ENCODE measurements at places on chromosomes 6 and 20. TPM values are rescaled to one million over a fixed set of nuclear protein-coding genes. Genes with fewer than 3 reads are reported as not detected.

Gene C2
- total RNA-seq, result 18.2 TPM

DNA sequence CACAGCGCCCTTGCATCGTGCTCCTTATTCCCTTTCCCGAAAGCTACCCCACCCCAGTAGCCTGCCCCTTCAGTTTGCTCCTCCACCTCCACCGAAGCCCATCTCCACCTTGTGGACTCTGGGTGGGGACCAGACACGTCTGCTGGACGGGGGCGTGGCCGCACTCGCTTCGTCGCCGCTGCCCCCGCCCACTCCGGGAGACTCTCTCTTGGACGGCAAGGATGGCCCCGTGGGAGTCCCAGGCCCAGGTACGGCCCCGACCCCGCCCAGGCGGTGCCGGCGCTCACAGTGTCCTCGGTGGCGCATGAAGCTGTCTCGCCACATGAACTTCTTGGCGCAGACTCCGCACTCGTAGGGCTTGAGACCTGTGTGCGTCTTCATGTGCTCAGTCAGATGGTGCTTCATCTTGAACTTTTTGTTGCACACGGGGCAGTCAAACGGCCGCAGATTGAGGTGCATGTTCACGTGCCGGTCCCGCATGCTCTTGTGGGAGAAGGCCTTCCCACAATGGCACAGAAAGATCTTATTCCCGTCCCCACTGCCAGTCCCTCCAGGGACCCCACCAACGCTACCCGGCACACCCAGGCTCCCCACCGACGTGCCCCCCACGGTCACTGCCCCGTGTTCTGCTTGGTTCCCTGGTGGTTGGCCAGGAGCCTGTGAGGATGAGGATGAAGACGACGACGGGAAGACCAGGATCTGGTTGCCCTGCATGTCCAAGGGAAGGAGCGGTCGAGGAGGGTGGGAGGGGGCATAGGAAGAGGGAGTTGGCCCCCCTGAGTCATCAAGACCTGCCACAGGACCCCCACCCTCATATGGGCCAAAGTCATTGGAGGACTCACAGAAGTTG lies 1.3 kb upstream of the TAPBP start:
- peak; percentile 87 for DNase-seq

- no peak for DNase-seq
Measured at GRCh38 chr20:11457488-11457887, 460.2 kb upstream of the BTBD3 start.

DNA sequence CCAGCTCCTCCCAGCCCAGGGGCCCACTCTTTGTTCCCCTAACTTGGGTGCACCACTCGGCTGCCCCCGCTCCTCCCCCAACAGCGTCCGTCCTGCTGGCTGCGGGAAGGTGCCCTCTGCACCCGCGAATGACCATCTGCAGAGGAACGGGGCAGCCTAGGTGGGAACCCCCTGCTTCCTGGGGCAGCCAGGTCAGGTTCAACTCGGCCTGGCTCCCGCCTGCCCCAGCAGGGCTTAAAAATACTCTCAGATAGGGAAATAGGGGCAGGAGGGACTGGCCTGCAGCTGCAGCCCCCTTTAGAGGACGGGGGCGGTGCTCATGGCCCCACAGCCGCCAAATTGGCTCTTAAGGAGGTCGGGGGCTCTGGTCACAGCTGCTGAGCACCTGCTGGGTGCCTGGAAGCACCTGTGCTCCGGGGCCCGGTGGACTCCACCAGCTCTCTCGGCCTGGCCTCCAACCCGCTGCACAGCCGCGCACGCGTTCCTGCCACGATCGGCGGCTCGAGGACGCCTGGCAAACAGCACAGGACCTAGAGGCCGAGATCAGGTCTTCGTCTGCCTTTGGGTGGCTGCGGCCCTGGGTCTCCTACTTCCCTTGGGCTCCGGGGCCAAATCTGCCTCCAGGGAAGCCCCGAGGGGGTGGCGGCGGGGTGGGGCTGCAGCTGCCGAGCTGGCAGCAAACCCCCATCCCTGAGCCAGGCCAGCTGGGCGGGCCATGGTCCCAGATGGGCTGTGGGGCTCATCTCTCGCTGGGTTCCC lies 700 bp upstream of the LAMA5 start:
- DNase-seq, result peak; percentile 44

Gene ME1
- 4.8 TPM for total RNA-seq

GRCh38 chr6:133306931-133307330 lies 65.8 kb downstream of the EYA4 start:
- DNase-seq, result no peak

Gene TREML1
- total RNA-seq, result not detected

DNA sequence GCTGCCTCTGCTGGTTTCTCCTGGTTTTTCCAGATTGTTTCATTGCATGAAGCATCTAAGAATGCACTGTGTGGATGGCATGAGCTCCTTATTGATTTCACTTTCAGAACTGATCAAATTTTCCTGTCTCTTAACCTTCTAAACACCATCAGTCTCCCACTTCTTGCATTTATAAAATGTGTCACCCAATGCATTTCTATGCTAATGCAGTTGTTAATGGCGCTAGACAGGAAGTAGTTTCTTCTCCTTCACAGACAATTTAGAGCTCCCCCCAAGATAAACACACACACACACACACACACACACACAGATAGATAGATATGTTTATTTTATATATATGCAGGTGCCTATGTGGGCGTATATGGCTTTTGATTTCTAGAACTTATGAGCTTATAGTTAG lies 45.6 kb upstream of the FOXA2 start:
- no peak for DNase-seq
